ENCODE measurements at places on chromosomes 1 and 21.

- no peak for DNase-seq
These were observed 37.6 kb downstream of the MORN1 start for GRCh38 chr1:2353551-2354438.

DNA sequence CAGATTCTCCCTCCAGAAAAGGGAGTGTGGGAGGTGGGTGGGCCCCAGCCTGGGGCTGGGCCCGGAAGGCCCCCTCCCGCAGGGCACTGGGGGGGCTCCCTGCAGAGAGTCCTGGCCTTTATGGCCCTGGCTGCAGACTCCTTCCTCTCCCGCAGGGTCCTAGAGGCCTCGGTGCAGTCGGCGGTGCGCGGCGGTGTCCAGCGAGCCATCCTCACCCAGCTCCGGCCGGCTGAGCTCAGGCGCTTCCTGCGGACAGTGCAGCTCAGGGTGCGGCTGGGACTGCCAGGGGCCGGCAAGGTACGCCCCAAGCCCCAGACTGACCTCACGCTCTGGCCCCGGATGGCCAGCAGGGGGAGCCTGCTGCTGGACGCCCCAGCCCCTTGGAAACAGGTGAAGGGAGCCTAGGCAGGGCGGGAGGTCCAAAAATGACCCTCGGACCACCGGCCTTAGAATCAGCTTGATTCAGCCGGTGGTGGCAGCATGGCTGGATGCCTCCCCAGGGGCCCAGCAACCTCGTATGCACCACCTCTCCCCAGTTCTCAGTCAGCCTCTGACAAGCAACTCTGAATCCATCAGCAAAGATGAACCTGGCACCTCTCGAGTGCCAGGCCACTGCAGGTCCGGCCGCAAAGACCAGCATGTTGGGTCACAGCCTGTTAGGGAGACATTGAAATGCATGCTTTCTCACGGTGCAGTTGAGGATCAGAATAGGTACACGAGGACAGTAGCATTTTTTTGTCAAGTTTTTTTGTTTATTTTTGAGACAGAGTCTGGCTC is 20.6 kb downstream of the MTHFR start:
- DNase-seq = peak; percentile 74

- DNase-seq = peak; percentile 86
These were observed 3.8 kb upstream of the PLEKHA6 start for GRCh38 chr1:204363335-204364114.

DNA sequence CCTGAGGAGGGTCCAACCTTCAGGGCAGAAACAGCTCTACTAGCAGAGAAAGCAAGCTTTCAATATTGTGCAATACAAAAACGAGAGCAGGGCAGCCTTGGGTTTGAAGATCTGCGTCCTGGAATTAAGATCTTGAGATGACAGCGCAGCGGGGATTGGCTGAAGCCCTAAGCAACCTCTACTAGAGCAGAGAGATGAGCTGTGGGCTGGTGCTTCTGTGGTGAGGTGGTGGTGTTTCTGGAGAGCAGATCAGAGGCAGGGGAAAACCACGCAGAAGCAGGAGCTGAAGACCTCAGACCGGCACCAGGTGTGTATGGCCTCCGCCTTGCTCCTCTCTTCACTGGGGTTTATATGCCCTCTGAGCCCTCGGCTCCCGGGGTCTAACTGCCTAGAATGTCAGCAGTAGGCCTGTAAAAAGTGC is 12.5 kb downstream of the TRAF3IP3 start:
- peak; percentile 72 for DNase-seq

GRCh38 chr1:235932090-235932510 is 65.4 kb upstream of the LYST start:
- DNase-seq = peak; percentile 66

GRCh38 chr1:86871001-86871400 is 42.9 kb downstream of the SELENOF start:
- DNase-seq = no peak

DNA sequence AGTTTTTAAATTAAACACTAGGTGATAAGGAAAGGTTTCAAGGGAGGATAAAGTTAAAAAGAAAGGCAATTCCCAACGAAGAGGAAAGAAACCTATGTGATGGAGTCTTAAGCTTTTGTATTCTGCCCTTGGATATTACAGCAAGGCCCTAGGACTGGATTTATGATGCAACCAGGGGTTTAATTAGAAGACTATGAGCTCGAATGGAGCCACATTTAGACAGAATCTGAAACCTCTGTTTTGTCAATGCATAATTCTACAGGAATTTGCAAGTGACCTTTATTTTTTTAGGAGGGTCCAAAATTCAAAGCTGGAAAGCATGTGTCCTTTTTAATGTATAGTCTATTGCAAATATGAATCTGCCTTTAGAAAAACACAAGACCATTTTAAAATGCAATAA is 37.9 kb downstream of the TGFB2 start:
- DNase-seq = no peak

- no peak for DNase-seq
These were observed 28.7 kb downstream of the RPS27 start for GRCh38 chr1:154019269-154019668.

- DNase-seq = no peak
These were observed 26.4 kb upstream of the KAZN start for GRCh38 chr1:14571810-14572767.

DNA sequence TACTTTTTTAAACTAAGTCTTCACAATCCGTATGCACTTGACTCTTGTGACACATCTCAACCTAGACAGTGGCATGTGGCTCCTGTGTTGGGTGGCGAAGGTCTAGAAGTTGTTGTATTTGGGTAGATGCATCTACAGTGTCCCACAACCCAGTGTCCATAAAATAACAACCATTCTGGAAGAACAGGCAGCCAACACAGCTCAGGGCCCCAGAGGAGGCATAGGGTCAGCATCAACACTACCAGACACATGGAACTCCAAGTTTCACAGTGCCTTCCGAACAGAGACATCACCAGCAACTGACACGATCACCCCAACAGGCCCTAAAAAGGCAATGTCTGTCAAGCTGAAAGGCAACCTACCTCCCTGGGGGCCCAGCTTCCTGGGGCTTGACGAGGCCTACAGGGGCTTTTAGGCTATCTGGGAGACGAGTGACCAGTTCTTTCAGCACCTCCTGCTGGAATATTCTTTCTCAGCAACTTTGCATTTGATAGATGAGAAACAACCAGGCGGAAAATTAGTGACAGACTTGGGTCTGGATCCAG is 5.6 kb downstream of the SH3BP5L start:
- no peak for DNase-seq

GRCh38 chr1:31434979-31435378 is 22.0 kb downstream of the SERINC2 start:
- peak; percentile 8 for DNase-seq

- no peak for DNase-seq
These were observed 76.0 kb upstream of the PTGFRN start for GRCh38 chr1:116833718-116834117.

GRCh38 chr1:86713477-86713876 is 9.1 kb downstream of the SH3GLB1 start:
- no peak for DNase-seq

DNA sequence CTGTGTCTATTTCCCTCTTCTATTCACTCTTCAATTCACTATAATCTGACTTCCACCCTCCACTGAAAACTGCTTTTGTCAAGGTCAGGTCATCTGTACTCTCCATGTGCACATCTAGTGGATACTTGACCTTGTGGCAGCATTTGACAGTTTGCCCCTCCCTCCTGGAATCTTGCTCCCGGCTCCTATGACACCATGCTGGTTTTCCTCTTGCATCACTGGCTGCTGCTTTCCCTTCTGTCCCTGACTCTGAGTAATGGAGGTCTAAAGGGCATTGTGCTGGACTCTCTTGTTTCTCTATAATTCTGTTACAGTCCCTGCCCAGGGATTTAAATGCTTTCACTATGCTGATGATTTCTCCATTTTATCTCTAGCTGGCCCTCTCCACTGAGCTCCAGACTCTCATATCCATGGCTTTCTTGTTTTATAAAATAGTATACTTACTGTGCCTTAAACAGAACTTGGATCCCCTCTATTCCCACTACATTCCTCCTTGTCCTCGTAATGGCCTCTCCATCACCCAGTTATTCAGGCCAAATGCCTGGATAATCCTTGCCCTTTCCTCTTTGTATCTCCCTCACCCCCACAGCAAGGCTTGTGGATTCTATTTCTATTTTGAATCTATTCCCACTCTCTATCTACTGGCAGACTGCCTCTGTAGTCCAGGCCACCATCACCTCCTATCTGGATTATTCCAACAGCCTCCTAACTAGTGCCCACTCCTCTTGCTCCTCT is 36.8 kb upstream of the PODN start:
- no peak for DNase-seq

DNA sequence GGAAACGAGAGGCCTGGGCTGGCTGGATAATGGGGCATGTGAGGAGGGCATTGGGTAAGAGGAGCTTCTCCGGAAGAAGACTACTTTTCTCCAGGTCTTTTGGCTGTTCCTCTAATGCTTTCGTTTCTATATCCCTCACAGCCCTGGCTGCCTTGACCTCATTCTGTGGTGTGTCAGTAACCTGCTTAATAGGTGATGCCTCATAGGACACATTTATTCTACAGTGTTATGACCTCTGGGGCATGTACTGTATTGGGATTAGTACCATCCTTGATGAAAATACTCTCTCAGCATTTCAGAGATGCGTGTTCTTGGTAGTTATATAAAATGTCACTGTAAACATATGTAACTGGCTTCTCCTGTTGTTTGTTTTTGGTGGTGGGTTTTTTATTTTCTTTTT is 40.1 kb downstream of the PGM1 start:
- DNase-seq = no peak

DNA sequence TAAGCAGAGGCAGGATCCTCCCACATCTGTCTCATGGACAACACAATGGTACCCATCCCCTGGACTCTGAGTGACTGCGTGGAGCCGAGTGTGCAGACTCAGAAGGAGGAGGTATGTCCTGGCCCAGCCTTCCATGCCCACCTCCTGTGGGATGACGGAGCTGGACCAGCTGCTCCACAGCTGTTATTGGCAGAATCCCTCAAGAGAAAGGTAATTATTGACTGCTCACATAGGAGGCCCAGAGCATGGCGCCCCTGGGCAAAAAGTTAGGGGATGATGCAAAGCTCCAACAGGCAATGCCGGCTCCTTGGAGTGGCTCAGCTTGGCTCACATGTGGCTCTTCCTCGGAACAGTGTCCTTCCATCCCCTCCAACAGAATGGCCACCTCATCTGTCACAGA is 12.2 kb upstream of the ACTRT2 start:
- DNase-seq = no peak

DNA sequence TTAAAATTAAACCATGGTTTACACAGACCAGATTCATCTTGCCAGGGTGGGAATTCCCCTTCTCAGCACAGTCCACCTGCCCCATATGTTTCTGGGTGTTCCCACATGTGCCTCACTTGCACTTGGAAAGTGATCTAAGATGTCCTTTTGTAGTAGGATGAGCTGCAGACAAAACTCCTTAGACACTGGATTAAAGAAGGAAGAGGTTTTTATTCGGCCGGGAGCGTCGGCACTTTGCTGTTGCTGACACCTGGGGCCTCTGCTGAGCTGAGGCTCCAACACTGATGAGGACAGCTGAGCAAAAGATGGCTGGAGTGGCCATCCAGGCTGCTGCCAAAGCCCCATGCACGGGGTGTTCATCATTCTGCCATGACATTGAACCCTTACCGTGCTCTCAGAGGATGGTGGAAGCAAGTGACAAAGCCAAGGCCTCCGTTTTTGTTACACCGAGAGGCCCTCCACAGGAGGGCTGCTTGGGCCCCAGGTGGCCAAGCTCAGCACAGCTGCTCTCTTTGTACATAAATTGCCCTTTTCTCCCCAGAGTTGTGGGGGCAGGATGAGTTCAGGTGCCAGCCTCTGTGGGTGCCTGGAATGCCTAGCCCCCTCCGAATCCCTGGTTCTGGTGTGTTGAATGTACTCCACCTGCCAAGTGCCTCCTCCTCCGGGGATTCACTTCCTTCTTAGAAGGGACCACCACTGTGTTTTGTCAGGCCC is 7.3 kb upstream of the ACOT11 start:
- DNase-seq = no peak

DNA sequence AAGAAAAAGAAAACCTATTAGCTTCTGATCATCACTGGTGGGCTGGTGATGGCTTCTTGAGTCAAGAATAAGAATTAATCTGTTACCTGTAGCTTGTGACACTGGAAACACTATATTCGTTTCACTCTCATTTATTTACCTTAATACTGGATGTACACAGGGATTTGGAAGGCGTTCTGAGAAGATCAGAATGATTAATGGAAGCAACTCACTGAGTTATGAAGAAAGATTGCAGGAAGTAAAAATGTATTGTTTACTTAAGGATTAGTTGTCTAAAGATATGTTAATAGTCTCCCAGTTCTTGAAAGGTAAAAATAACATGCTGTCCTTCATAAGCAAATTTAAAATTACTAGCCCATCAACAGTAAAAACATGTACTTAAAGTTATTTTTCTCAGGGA is 644.9 kb upstream of the NCAM2 start:
- DNase-seq = no peak

GRCh38 chr1:220239966-220240365 is 32.3 kb downstream of the RAB3GAP2 start:
- DNase-seq = no peak

DNA sequence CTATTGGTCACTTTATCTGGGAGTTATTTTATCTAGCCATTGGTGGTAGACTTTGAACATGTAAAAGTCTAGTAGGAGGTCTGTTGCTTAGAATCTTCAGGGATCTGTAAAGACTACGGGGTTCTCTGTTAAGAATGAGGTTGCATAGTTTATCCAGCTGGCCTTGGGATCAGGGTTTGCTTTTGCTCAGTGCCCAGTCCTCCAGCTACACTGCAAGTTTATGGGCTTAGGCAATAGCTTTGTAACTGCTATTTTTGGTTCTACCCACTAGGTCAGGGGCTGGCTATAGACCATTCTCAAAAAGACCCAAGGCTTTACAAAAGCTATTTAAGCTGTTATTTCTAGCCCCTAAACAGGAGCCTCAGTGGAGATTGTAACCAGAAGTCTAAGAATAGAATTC is 9.8 kb downstream of the SH3GLB1 start:
- no peak for DNase-seq

DNA sequence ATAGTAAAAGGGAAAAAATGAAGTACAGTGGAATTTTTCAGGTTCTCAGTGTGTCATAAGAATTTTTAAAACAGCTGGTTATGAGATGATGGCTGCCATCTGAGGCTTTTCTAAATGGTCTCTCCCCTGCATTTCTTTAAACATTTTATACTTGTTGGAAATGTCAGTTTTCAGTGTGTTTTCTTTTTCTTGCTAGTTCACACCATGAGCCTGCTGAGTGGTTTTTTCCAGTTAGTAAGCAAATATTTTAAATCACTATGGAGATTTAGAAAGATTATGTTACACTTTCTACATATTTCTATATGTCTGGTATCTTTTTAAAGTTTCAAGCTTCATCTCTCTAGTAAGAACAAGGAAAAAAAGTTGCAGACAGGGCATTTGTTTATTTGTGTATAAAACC is 9.6 kb downstream of the RBM15 start:
- no peak for DNase-seq

DNA sequence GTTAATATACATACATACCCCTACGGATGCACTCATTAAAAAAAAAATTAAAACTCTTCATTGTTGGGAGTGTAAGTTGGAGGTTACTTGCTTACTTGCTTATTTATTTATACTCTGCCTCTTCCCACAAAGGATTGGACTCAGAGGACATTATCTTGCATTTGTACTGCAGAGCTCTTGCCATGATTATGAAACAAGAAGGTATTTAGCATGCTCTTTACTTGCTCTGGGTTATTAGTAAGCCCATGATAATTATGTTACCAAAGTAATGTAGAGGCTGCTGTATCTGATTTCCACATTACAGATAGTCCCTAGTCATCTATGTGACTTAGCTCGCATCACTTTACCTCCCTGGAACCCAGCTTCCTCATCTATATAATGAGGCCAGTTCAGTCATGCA is 355.1 kb upstream of the PTBP2 start:
- no peak for DNase-seq

Data from B cell (primary cell).